ENCODE measurements at places on chromosomes 1 and 21.

DNA sequence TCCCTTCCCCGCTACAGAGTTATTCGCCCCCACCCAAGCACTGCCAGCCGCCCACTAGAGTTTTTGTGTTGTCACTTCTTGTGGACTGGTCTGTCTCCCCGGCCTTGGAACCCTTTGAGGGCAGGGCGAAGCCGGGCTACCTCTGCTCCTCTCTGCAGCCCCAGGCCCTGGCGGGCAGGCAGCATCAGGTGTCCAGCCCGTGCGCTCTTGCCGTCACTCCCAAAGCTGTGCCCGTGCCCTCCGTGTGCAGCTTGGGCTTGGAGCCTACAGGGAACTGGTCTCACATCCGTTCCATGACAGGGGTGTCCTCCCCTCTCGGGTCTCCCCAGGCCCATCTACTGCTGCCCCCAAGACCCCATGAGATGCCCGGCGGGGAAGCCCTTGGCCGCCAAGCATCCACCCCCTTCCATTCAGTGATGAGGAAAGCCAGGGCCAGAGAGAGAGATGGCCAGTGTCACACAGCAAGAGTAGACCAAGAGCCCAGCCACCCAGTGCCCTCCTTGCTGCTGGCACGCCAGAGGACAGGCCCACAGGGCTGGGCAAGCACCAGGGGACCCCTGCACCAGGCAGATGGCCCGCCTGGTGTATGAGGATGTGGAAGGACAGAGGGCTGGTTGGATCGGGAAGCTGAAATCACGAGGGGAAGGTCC lies 15.3 kb upstream of the LDLRAP1 start:
- DNase-seq: no peak

DNA sequence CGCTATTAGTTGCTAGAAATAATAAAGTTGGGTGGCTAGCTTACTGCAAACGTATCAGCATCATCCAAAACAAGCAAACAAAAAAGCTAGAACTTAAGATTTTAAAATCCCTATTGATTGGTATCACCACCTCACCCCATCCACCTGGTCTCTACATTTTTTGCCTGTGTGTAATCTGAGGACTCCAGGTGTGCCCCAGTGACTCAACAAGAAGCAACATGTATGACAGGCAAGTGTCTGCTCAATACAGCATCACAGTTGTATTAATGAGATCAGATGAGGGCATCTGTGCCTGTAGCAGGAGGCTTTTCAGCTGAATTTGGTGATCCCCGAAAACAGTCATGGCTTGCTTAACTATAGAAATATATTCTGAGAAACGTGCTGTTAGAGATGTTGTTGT lies 14.6 kb upstream of the PAPPA2 start:
- no peak for DNase-seq

- DNase-seq: no peak
These were observed 75.8 kb upstream of the GNG4 start for GRCh38 chr1:235725434-235725833.

DNA sequence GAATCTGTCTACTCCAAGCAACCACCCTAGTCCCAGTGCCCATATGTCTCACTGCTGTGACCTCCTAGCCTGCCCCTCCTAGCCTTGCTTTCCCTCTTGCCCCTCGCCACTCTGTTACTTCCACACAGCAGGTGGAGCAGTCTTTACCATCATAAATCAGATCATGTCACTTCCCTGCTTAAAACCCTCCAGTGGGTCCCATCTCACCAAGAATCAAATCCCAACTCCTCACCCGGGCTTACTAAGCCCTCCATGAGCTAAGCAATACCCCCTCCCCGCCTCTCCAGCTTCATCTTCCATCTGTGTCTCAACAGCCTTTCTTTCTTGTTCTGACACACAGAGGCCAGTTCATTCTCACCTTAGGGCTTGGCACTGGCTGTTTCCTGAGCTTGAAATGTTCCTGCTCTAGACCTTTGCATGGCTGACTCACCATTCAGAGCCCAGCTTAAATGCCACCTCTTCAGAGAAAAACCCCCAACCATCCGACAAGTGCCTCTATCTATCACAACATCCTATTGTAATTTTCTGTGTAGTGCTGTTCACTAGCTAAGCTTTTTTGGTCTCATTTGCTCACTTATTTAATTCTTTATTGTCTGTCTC lies 22.3 kb downstream of the KNCN start:
- no peak for DNase-seq

- no peak for DNase-seq
These were observed 10.1 kb upstream of the EFNA1 start for GRCh38 chr1:155117610-155118009.

- no peak for DNase-seq
These were observed 154.8 kb upstream of the RGS18 start for GRCh38 chr1:192003295-192004077.

- DNase-seq: no peak
These were observed 18.1 kb downstream of the KIAA0040 start for GRCh38 chr1:175174309-175175102.

GRCh38 chr1:1347663-1348419 lies 1.4 kb downstream of the DVL1 start:
- no peak for DNase-seq

DNA sequence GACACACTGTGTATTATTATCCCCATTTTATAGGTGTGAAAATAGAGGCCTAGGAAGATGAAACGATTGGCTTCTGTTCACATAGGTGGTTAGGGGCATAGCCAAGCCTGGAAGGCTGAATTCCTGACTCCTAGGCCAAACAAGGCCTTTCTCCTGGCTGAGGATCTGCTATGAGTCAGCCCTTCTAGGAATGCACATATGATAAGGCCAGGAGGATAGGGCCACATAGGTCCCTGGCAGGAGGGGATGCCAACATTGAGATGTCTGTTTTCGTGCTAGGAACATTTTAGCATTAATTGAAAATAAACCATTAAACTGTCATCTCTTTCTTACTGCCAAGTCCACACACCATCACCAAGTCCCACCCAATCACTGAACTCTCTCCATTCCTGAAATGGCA lies 9.2 kb downstream of the CSMD2 start:
- no peak for DNase-seq

- DNase-seq: no peak
These were observed 28.1 kb downstream of the IL23R start for GRCh38 chr1:67194209-67194863.

- DNase-seq: no peak
These were observed 19.8 kb downstream of the PLA2G2D start for GRCh38 chr1:20099533-20099932.

DNA sequence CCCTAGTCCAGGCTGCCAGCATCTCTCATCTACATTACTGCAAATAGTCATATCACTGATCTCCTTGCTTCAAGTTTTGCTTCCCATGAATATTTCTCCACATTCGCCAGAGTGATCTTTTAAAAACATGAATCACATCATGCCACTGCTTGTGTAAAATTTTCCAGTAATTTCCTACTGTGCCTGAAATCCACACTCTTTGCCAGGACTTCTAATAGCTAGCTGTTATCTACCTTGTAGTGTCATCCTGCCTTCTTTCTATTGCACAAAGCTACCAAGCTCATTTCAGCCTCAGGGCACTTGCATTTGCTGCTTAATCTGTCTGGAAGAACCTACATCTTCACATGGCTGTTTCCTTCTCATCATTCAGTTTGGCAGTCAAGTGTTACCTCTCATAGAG lies 33.9 kb upstream of the ZNF362 start:
- no peak for DNase-seq

- DNase-seq: no peak
These were observed 139.9 kb downstream of the DHRS3 start for GRCh38 chr1:12477936-12478611.

- DNase-seq: no peak
These were observed 1.5 kb downstream of the F13B start for GRCh38 chr1:197065559-197065958.

Data from activated CD4-positive, alpha-beta T cell treated with anti-CD3 and anti-CD28 coated beads, Interleukin-2, amount 50 U/mL, for 24 hours (primary cell).